ENCODE measurements at places on chromosomes 12 and 14.

DNA sequence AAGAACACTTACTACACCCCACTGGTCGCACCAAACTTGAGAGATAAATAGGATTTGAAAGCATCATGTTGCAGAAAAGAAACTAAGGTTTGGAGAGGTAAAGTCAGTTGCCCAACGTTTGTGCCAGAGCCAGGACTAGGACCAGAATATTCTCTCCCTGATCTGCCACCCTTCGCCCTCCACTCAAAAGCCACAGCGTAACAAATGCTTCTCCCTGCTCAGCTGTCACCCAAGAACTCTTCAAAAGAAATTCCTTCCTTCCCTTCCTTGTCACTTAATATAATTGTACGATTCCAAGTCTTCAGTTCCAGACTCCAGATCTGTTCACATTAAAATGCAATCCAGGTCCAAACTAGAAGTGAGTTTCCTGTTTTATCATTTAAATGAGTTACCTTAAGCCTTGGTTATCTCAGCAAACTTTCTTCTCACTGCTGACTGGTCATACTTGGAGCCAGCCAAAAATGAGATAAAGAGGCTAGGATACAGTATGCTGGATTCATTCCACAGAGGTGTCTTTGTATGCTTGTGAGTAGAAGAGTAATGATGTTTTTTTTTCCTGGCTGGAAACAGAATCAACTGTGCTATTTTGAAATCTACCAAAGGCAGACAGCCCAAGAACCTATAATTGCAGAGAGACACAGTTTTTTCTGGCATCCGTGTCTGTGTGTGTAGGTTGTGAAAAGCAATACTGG is 12.8 kb upstream of the PPFIBP1 start:
- DNase-seq = no peak

- DNase-seq = no peak
These were observed 21.3 kb downstream of the NCKAP5L start for GRCh38 chr12:49806877-49807276.

DNA sequence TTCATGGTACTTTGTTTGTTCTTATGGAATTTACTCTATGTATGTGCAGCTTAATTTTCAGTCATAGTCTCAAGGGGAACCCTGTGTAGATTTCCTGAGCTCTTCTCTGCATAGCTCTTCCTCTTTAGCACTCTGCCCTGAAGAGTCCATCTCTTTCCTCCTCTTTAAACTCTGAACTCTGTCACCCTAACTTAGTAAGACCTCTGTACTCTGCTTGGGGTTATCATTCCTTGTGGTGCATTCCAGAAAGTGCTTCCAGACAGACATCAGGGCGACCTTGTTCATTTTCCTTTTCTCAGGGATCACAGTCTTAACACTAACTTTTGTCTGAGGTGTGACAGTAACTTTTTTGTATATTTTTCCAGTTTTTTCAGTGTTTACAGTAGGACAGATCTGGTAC is 179.3 kb downstream of the RAD51B start:
- no peak for DNase-seq

GRCh38 chr14:21168055-21168454 is 12.2 kb upstream of the OR5AU1 start:
- DNase-seq = no peak

DNA sequence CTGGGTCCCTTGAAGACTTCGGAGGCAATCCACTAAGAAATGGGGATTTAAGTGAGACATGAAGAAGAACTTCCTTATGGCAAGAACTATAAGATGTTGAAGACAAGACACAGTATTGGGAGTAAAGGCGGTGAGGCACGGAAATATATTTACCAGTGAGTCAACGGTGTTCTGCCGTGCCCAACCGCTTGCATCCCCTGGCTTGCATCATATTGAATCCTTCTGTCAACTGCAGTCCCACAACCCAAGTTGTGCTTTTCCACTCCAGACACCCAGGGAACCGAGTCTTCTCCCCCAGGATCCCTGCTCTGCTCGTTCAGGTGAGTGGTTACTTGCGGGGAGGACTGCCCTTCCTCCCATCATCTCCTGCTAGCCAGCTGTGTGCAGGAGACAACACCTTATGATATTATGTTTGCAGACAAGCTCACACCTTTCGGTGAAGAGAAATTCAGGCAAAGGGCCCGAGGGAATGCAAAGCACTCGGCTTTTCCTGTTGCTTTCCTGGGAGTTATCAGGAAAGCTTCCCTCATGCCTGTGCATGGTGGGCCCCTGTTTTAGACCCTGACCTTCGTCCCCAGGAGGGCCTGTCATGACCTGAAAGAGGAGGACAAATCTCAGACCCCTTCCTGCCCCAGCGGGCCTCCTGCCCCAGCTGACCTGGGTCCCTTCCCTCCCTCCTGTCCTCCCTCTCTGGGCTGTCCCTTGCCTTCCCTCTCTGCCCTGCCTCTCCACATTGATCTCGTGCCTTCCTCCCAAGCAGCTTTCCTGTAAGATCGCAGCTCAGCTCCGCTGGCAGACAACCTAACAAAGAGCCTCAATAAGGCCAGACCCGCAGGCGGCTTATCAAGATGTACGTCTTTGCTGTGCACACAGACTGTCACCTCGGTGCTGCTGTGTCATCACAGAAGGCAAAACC is 4.3 kb upstream of the LRTM2 start:
- no peak for DNase-seq

DNA sequence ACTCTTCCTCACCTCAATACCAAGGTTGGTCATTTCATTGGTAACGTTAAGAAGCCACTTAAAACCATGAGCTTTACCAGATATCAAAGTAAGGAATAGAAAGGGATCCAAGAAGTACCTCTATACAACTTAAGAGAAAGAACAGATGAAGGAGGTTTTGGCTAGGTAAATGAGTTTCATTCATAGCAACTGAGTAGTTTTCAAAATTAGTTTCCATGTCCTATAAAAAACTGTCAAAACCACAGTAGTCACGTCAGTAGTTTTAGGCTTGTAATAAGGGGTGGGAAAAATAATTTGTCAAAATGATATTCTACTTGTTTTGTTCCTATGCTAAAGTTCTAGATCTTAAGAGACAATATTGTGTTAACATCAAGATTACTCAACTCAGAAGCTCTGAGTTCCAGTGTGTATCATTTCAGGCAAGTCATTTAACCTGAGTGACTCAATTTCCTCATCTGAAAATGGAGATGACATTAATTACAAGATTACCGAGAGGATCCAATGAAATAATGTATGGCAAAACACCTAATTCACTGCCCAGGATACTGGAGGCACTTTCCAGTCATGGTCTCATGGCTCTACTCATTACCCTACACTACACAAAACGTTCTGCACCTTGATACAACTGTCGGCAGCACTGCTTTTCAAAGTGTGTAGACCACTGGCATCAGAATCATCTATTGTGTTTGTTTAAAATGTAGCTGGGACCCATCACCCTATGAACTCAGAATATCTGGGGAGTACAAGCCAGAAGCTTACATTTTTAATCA is 24.1 kb upstream of the SLC6A13 start:
- no peak for DNase-seq

DNA sequence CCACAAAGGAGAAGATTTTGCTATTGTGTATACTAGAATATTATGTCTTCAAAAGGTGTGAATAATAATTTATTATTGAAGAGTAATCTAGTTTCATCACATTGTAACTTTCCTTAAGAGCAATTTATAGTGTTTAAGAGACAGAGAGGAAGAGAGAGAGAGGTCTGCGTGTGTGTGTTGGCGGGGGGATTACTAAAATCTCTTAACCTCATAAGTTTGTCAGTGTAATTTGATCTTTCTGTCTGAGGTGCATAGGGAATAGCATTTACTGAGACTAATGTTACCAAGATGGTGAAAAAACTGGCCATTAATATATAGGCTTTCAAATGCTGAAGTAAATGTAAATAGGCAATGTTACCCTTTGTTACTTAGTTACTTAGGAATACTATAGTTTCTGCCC is 48.2 kb upstream of the BTG1 start:
- no peak for DNase-seq

GRCh38 chr14:93219103-93219726 is 12.2 kb downstream of the UBR7 start:
- peak; percentile 29 for DNase-seq

DNA sequence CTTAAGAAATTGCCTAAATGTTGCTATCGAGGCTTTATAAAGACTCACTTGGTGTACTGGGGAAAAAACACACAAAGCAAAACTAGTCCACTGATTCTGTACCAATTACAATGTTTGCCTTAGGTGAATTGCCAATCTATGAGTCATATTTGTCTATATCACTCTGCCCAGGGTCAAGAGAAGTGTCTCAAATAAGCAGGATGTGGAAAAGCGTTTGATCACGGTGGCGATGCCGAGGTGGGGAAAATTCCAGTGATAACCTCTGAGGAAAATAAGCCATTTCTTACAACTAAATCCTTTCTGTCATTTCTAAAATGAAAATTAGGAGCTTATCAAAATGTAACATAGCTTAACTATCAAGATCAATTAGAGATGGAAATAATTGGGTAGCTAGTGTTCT is 148.6 kb upstream of the DIO3 start:
- DNase-seq = no peak

GRCh38 chr12:53483979-53484377 is 15.3 kb downstream of the MAP3K12 start:
- DNase-seq = no peak

DNA sequence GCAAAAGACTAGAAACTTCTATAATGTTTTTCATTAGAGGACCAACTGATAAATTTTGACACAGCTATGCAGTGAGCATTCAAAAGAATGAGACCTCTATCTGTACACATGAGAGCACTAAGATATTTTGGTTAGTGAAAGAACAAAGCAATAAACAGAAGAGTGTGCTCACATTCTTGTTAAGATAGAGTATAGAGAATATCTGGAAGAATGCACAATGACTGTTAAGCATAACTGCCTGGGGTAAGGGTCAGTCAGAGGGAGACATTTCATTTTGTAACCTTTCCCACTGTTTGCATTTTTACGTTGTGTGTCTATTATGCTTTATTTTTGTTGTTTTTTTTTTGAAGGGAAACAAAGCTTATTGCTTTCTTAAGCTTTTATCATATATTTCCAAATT is 20.7 kb downstream of the KCNMB4 start:
- DNase-seq = no peak

DNA sequence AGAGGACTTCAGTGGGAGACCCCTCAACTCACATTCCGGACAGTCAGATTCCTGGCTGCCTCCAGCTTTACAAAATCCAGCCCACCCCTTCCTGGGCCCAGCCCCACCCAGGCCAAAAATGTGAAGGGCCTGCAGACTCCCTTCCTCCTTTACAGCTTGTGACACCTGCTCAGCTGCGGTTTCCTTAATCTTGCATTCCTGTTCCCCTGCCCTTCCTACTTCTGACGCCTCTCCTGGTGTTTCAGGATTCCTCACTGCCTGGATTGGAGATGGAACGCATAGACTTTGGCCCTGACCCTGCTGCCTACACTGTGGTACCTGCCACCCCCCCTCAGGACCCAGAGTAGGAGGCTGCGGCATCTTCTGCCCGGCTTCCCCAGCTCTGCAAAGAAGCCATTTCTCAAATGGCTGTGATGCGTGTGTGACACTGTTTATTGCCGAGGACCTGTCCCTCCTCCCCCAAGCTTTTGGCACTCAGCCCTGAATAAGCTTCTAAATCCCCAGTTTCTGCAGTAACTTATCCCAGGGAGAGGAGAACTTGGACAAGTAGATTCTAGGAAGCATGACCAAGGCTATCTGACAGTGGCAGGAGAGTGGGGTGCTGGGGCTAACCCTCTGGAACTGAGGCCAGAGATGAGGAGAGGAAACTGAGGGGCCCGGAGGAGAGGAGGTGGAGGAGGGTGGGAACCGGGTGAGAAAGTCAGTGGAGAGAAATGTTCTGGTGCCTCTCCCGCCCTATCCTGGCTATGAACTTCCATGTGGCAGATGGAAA is 24.9 kb upstream of the BCDIN3D start:
- DNase-seq = no peak

GRCh38 chr14:89142366-89142765 is 274.7 kb downstream of the FOXN3 start:
- no peak for DNase-seq

DNA sequence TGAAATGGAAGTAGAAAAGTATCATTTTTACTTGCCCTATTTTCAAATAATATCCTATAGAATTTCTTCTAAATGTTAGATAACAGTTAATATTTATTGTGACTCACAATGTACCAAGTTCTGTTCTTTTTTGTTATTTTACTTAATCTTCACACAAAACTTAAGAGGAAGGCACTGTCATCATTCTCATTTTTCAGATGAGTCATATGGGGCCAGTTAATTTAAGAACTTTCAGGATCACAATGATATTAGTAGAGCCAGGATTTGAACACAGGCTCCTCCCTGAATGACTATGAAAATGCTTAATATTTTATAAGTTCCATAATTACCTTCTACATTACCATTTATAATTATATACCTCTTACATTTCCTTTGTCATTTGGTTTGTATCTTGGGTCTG is 10.4 kb upstream of the TMEM260 start:
- no peak for DNase-seq

DNA sequence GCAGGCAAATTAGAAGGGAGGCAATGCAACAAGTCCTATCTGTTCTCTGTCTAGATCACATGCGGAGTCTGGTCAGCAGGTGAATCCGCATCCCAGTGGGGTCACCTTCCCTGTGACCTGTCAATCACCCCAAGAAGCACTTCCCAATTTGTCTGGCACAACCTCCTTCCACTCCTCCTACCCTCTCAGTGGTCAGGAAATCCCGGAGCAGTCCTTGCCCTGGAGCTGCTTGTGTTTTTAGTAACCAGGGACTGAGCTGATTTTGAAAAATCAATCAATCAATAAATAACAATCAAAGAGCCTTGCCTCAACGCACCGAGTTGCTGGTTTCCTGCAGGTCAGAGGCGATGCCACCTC is 572 bp upstream of the ACSS3 start:
- no peak for DNase-seq

DNA sequence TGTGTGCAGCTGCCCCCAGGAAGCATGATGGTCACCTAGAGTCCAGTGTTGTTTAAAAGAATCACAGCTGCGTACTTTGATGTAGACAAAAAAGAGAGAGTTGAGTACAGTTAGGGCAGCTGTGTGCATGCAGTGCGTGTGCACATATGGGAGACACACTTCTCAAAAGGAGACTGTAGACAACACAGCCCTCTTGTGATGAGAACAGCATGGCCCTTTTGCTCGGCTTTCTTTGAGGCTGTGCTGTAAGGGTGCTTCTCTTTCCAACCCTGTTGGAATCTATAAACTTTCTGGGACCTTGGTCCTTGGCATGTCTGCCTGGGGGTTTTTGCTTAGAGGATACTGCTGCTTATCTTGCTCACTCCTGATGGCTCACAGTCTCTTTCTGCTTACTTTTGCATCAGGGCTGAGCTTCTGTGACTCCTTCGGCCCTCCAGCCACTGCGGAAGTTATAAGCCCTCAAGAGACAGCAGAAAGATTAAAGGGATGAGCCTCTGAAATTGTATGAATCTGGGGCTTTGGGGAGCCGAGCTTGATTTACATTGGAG is 102.9 kb downstream of the DYRK2 start:
- no peak for DNase-seq

All from NCI-H1105 (cell line).